ENCODE measurements at places on chromosomes 2 and 18.

DNA sequence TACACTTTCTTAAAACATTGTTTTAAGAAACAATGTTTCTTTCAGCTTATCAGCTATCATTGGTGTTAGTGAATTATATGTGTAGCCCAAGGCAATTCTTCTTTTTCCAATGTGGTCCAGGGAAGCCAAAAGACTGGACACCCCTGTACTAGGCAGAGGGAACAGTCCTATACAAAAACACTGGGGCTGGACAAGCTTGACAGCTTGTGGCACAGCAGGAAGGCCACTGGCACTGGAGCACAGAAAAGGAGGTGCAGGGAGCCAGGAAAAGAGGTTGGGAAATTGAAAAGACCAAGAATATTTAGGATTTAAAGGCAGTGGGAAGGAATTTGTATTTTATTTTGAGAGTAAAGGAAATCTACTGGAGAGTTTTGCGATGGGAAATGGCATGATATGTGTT lies 47.7 kb downstream of the SRD5A2 start:
- no peak for DNase-seq

DNA sequence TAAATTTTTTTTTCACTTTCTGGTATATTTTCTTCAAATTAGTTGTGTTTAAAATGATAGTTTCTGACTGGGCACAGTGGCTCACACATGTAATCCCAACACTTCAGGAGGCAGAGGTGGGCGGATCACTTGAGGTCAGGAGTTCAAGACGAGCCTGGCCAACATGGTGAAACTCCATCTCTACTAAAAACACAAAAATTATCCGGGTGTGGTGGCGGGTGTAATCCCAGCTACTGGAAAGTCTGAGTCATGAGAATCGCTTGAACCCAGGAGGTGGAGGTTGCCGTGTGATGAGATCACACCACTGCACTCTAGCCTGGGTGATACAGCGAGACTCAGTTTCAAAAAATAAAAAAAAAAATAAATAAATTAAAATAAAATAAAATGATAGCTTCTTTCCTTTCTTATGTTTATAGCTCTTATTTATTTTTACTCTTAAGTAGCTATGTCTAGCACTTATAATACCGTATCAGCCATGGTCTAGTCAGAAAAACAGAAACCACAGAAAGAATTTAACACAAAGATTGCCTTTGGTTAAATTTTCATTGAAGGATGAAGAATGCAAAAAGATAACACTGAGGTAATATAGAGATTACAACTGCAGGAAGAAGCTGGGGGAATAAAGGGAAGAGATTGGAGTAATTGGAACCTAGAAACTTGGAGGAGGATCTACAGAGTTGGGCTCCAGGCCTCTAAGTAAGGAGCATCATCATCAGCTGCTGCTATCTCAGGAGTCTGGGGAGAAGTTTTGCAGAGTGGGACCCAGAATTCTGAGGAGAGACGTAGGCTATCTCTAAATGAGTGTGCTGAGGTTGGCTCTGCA lies 54.7 kb upstream of the MBOAT2 start:
- peak; percentile 66 for DNase-seq

GRCh38 chr2:188515918-188516317 lies 224.2 kb downstream of the GULP1 start:
- no peak for DNase-seq

- no peak for DNase-seq
Observed at GRCh38 chr2:70822843-70823242, 2.4 kb upstream of the CLEC4F start.

GRCh38 chr2:157497638-157498314 lies 53.9 kb upstream of the CYTIP start:
- peak; percentile 32 for DNase-seq

- peak; percentile 40 for DNase-seq
Observed at GRCh38 chr2:47437287-47437686, 34.3 kb downstream of the MSH2 start.

DNA sequence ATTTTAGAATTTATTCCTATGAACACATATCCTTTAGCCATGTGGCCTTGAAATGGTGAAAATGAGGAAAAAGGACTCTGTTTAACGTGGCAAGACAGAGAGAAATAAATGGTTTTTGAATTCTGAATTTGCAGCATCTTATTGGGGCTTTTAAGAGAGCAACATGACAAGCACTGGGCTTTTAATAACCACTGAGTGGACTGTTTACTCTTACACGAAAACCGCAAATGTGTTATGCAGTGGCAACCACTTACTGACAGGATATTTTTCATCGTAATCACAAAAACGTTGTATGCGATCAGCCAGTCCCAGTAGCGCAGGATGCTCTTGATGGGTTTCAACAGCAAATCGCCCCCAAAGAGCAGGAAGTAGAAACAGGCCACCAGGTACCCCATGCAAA lies 226.6 kb downstream of the NAPG start:
- DNase-seq = no peak

- DNase-seq = peak; percentile 80
Observed at GRCh38 chr2:42086500-42086953, 38.7 kb downstream of the PKDCC start.

DNA sequence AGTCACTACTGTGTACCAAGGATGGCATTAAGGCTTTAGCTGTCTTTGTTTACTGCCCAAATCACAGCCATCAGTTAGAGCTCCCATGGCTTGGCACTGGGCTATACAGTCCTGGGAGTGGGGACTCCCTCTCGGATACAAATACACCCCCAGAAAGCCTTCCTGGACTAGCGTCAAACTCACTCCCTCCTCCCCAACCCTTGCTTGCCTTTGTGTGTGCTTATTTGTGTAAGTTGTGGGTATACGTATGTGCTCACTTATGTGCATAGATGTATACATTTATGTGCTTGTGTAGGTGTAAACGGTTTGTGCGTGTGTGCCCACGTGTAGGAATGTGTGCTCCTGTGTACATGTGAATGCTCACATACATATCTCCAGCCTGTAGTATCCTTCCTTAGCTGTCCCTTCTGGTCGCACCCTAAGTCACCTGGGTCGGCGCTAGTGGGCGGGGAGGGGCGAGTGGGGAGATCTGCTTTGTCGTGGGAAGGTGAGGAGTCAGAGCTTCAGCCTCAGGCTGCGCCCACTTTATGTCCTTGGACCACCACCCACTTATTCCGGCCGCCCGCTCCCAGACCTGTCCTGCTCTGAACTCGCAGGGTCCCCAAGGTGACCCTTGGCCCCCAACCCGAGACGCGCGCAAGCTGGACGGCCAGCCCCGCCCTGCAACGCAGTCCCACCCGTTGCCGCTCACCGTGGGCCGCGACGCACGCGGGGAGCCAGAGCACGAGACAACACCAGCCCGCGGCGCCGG lies 461 bp downstream of the PRADC1 start:
- peak; percentile 39 for DNase-seq

GRCh38 chr2:102489646-102490045 lies 16.6 kb downstream of the SLC9A4 start:
- no peak for DNase-seq

GRCh38 chr2:127049927-127050802 lies 56.8 kb downstream of the BIN1 start:
- DNase-seq = peak; percentile 48

DNA sequence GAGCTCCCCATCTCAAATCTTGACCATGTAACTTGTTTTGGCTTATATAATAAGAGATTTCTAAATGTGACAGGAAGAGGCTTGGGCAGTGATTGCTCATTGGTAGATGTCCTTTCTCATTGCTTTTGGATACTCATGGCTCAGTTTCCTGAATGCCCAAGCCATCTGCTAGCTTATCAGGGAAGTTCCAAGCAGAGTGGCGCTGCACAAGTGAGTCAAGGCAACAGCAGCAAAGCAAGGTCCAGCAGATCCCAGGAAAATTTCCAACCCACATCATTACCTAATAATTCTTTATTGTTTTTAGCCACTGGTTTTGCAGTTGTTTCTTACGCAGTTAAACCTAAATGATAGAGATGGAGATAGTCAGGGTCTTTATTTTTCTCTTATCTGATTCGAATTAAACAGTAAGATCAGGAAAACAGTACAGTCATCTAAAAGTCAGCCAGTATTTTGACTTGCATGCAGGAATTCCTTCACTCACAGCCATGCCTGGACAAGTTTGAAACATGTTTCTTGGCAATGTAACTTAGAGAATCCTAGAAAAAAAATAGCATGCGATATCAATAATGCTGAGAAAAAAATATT lies 349.7 kb upstream of the TMEFF2 start:
- DNase-seq = no peak

DNA sequence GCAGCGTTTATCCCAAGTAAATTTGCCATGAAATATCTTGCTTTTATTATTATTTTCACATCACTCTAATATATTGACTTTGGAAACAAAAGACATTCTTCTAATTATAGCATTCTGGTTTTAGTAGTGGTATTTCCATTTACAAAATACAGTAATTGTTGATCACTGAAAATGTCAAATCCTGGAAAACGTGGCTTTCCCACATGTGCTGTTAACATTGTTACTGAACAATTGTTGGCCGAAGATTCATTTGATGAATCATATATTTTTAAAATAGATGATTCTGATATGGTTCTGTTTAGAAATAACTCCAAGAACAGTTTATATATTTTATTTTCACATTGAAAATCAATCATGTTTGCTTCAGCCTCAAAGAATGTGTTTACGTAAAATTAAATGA lies 32.9 kb downstream of the SP140 start:
- DNase-seq = no peak

GRCh38 chr18:10354241-10354811 lies 100.1 kb upstream of the APCDD1 start:
- no peak for DNase-seq

- no peak for DNase-seq
Observed at GRCh38 chr2:102004581-102004980, 12.8 kb downstream of the IL1R2 start.

GRCh38 chr2:190530248-190530900 lies 4.1 kb downstream of the NEMP2 start:
- DNase-seq = no peak

GRCh38 chr2:239951129-239951734 lies 73.9 kb downstream of the NDUFA10 start:
- no peak for DNase-seq

- DNase-seq = no peak
Observed at GRCh38 chr18:68839701-68840100, 41.8 kb downstream of the CCDC102B start.

GRCh38 chr18:75456199-75456631 lies 28.7 kb upstream of the SMIM21 start:
- DNase-seq = no peak

DNA sequence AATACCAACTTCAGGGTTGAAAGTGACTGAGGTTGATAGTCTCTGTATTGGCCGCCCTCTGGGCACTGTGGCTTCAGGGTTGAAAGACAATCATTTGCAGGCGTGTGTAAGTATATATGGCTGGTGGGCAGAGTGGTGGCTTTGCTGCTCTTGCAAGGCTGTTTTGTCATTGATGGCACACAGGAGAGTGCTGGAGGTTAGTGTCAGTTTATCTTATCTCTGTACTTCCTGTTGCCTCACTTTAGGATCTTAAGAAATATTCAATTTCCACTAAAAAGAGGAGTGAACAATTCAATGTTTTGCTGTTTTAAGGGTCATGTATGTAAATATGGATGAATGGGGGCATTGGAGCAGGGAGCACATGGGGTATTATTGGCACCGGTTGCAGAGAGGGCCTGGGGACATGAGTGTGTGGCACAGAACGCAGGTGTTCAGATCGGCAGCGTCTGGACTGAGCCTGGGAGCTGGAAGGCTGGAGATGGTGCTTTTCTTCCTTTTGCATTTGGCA lies 51.5 kb downstream of the NCK2 start:
- no peak for DNase-seq

DNA sequence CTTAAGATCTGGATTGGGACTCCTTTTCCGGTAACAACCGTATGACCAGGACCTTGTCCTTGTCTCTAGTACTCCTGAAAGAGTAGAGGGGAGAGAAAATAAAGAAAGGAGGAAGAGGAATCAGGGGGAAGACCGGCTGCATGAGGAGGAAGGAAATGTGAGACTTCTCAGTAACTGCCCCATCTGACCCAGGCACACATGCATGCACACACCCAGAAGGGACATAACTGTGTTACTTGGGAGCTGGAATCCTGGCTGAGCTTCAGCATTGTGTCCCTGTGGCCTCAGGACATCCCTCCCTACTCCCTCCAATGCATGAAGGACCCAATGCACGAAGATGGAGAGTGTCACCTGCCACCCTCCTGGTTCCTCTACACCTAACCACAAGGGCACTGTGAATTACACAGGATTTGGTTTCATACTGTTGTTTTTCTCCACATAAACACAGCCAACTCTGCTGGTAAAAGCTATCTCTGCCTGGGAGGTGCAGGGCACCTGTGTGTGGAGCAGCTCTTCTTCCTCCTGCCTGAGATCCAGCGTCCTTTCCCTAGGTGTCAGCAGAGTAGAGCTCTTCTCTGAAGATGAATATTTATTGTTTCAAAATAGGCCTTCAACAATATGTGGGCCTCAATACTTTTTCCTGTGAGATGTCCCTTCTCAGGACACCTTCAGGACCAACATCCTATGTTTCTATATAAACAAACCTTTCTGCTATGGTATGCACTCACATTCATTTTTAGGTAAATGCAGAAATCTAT lies 574.1 kb upstream of the ID2 start:
- no peak for DNase-seq

GRCh38 chr2:143193121-143193520 lies 63.9 kb downstream of the ARHGAP15 start:
- DNase-seq = no peak

- peak; percentile 92 for DNase-seq
Observed at GRCh38 chr2:10448576-10449485, 704 bp upstream of the ODC1 start.

DNA sequence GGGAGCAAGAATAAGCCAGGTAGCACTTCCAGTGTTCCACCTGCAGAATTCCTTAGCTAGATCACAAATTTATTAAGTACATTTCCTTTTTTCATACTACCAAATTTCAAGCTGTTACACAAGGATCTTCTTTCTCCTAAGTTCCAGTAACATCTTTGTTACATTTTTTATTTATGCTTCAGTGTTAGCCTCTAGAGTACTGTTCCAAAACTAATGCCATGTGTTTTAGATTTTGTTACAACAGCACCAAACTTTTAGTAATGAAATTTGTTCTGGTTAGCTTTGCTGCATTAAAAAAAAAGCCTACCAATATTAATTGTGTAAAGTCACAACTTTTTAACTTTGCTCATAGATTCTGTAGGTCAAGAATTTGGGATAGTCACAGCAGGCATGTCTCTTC lies 161.1 kb downstream of the CAMKMT start:
- DNase-seq = no peak

GRCh38 chr2:113757138-113757657 lies 756 bp upstream of the SLC35F5 start:
- DNase-seq = no peak

Data from A549 (cell line).